ENCODE measurements at places on chromosomes 6 and 20.

- no peak overlapping the region for H3K27ac ChIP-seq
- no peaks in the 10 kb centered on the region for H3K27me3 ChIP-seq
- no peaks in the 10 kb centered on the region for H3K4me1 ChIP-seq
- no peak for DNase-seq
- no peaks in the 10 kb centered on the region for H3K36me3 ChIP-seq
These were observed 240.9 kb upstream of the BTBD3 start for GRCh38 chr20:11676630-11677287.

DNA sequence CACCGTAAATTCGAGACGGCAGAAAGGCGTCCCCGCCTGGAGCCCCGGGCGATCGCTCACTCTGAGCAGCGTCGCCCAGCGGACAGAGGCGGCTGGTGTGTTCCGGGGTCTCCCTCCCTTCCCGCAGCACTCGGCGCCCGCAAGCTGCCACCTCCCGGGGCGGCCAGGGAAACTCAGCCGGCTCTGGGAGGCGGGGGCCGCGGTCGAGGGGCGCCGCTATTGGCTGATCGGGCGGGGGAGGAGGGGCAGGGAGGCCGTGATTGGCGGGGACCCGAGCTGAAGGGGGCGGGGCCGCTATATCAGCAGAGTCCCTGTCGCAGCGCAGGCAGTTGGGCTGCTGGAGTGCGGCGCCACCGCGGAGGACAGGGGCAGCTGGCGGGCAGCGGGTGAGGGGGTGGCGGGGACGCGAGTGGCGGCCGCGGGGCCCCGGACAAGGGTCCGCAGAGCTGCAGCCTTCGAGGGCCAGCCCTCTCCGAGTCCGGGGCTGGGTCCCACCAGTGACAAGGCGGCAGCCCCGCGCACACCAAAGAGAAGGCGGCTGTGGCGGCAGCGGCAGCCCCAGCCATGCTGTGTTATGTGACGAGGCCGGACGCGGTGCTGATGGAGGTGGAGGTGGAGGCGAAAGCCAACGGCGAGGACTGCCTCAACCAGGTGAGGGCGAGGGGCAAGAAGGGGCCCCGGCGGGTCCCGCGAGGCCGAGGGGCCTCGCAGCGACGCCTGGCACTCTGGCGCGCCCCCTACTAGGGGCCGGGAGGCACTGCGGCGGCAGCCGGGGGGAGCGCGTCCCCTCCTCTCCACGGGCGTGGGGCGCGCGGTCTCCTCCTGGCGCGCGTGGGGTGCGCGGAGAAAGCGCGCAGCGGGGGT, at the start of gene MYLIP:
Gene MYLIP (plus strand): TSS at position 328 of the 864 bp plus-strand sequence. CDS start 237 bp downstream, at position 565.
- peak; percentile 97 for DNase-seq
- H3K36me3 ChIP-seq = peaks cover 30% of the 10 kb centered on the region
- peaks cover 20% of the 10 kb centered on the region for H3K27me3 ChIP-seq
- H3K4me1 ChIP-seq = peaks cover 41% of the 10 kb centered on the region
- H3K27ac ChIP-seq = peak within 1 kb of the TSS; percentile 88

DNA sequence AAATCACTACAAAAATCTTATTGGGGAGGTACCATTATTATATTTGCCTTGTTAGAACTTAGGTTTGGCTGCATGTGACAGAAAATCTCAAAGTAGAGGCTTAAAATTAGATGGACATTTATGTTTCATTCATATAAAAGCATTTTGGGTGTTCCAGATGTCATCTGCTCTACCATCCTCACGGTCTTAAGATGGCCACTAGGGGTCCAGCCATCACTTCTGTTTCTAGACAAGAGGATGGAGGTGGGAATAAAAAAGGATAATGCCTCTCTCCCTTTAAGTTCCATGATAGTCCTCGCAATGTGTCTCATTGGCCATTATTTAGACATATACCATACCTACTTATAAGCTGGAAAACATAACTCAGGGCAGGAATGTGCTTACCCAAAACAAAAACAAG, 929.5 kb downstream of the KIF16B start:
- no peak overlapping the region for H3K27ac ChIP-seq
- no peak overlapping the region for H3K4me3 ChIP-seq
- no peaks in the 10 kb centered on the region for H3K27me3 ChIP-seq
- H3K4me1 ChIP-seq = no peaks in the 10 kb centered on the region

- no peaks in the 10 kb centered on the region for H3K36me3 ChIP-seq
- no peak overlapping the region for H3K27ac ChIP-seq
- H3K4me1 ChIP-seq = no peaks in the 10 kb centered on the region
These were observed 81.9 kb downstream of the SIM1 start for GRCh38 chr6:100382767-100383195.

GRCh38 chr6:32519910-32520258, 10.2 kb downstream of the HLA-DRB5 start:
- H3K4me3 ChIP-seq = no peak overlapping the region
- DNase-seq = no peak
- no peaks in the 10 kb centered on the region for H3K36me3 ChIP-seq
- H3K4me1 ChIP-seq = peaks cover 3% of the 10 kb centered on the region
- no peak overlapping the region for H3K27ac ChIP-seq

DNA sequence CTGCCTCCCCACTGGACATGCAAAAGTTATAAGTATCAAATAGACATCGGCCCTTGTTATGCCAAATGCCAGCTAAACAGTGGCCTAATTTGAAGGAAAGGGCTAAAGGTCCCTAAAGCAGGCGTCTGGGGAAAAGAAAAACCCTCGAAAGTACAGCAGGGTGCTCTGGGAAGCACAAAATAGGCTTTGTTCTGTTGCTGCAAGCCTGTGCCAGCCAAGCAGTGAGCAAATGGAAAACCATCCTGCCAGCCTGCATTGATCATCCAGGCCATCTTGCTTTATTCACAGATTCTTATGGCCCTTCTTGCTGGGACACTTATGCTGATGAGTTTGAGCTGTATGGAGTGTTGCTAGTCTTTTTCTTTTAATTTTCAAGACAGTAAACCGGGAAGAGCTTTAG, 62.2 kb upstream of the PLEKHG1 start:
- peaks cover 13% of the 10 kb centered on the region for H3K27me3 ChIP-seq
- H3K27ac ChIP-seq = no peak overlapping the region
- H3K36me3 ChIP-seq = no peaks in the 10 kb centered on the region
- H3K4me3 ChIP-seq = no peak overlapping the region
- no peak for DNase-seq

DNA sequence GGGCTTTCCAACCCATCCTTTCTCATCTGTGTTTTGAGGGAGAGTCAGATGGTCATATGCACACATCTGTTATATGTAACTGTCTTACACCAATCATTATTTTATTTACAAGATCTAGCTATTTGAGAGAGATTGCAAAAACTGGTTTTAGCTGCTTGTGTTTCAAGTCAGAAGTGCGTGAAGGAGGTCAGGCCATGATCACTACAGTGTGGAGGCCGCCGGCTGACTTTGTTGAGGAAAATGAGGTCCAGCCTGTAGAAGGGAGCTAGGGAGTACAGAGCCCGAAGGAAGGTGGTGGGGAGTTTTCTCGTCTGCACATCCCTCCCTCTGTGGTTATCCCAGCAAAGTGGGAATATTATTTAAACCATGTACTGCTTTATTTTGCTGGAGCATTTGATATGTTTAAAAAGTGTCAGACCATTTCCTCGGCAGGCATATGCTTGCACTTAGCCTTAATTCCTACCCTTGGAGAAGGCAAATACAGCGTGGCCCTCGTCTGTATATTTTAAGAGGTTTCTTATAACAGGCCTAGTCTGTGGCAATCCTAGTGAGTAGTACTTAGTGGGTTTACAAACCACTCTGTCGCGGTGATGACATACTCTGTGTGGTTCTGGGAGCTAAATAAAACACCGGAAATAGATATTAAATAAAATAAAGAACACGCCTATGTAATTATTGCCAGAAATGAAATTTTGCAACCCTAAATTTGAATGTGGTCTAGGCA, 95.6 kb downstream of the UST start:
- no peaks in the 10 kb centered on the region for H3K36me3 ChIP-seq
- no peaks in the 10 kb centered on the region for H3K4me1 ChIP-seq
- no peak overlapping the region for H3K27ac ChIP-seq
- no peak for DNase-seq
- H3K27me3 ChIP-seq = no peaks in the 10 kb centered on the region
- H3K4me3 ChIP-seq = no peak overlapping the region

GRCh38 chr6:85390105-85390728, 59.7 kb upstream of the NT5E start:
- H3K4me1 ChIP-seq = no peaks in the 10 kb centered on the region
- no peak overlapping the region for H3K27ac ChIP-seq
- DNase-seq = no peak
- H3K36me3 ChIP-seq = no peaks in the 10 kb centered on the region

DNA sequence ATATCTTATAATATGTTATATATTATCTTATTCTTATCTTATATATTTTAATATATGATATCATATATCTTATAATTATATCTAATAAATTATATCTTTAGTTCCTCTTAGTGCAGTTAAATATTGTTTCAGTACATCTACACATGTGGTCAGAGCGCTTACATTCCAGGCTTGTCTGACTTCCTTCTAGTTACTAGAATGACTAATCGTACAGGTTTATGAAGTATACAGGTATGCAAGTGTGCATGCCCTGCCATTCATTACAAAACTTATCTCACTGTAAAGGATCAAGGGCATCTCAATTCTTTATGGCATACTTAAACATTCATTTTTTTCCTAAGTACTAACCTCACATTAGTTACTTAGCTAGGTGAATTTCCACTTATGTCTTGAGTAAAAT, 1278.0 kb upstream of the MAP3K7 start:
- H3K4me3 ChIP-seq = no peak overlapping the region
- H3K27ac ChIP-seq = no peak overlapping the region
- no peaks in the 10 kb centered on the region for H3K36me3 ChIP-seq
- H3K27me3 ChIP-seq = no peaks in the 10 kb centered on the region

DNA sequence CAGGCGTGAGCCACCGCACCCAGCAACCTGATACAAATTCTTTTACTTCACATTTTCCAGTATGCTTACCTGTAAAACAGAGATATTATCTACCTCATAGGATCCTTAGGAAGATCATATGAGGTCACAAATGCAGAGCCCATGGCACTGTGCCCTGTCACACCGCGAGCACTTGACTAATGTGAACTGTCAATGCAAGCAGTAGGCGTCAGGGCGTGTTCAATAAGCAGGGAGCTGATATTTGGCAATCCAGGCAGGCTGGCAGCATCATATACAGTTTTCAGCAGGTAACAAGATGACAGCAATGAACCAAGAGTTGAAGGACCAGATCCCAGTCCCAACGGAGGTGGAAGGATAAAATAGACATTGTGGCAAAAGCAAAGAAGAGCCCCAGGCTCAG, 14.6 kb upstream of the ARID1B start:
- no peaks in the 10 kb centered on the region for H3K4me1 ChIP-seq
- H3K27me3 ChIP-seq = peaks cover 5% of the 10 kb centered on the region

- H3K27me3 ChIP-seq = peaks cover 10% of the 10 kb centered on the region
- H3K4me1 ChIP-seq = peaks cover 55% of the 10 kb centered on the region
- peaks cover 3% of the 10 kb centered on the region for H3K36me3 ChIP-seq
- DNase-seq = peak; percentile 84
- peak overlapping the region; percentile 3 for H3K4me3 ChIP-seq
- peak overlapping the region; percentile 82 for H3K27ac ChIP-seq
These were observed 115.2 kb upstream of the RNF24 start for GRCh38 chr20:4130404-4131189.
